ENCODE measurements at places on chromosomes 2 and 18.

- DNase-seq, result no peak
Observed at GRCh38 chr2:108399479-108399878, 21.7 kb downstream of the SULT1C4 start.

DNA sequence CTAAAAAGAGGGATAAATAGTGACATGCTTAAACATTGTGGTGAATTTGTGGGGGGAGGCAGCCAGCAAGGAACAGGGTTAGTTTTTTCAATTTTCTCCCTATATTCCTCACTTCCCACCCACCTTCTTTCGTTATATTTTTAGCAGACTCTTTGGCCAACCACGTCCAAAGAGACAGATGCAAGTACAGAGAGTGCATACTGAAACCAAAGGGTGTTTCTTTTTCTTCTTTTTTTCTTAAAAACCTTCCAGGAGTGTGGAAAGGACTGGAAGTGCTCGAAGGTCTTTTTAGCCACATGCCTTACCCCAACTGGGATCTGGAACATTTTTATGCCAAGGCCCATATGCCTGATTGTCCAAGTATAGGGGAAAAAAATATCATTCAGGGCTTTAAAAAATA is 59.0 kb downstream of the TNP1 start:
- DNase-seq, result no peak

- peak; percentile 77 for DNase-seq
Observed at GRCh38 chr2:134405611-134406081, 151.8 kb downstream of the MGAT5 start.

GRCh38 chr18:36534154-36534688 is 236.7 kb downstream of the FHOD3 start:
- DNase-seq, result no peak

DNA sequence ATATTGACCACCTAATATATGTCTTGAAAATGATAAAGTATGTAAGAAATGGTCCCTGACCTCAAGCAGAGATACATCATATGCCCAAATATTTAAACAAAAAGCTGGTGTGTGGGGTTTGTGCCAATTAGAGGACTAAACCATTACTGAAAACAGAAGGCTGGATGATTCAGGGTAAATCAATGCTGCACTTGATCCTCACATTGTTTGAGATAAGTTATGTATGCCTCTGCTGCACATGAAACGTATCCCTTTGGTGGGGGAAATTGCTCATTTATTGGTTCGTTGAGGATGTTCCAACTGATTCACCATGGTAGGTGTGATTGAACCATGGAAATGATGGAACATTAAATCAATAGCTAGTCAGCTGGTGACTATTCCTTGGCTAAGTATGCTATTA is 24.7 kb upstream of the DARS1 start:
- peak; percentile 75 for DNase-seq

GRCh38 chr2:31886700-31887099 is 124.1 kb downstream of the MEMO1 start:
- no peak for DNase-seq

- no peak for DNase-seq
Observed at GRCh38 chr2:192184349-192184748, 10.4 kb downstream of the TMEFF2 start.

GRCh38 chr18:35577045-35577848 is 4.3 kb upstream of the GALNT1 start:
- no peak for DNase-seq

- peak; percentile 30 for DNase-seq
Observed at GRCh38 chr2:43737855-43738254, 36.0 kb upstream of the DYNC2LI1 start.

DNA sequence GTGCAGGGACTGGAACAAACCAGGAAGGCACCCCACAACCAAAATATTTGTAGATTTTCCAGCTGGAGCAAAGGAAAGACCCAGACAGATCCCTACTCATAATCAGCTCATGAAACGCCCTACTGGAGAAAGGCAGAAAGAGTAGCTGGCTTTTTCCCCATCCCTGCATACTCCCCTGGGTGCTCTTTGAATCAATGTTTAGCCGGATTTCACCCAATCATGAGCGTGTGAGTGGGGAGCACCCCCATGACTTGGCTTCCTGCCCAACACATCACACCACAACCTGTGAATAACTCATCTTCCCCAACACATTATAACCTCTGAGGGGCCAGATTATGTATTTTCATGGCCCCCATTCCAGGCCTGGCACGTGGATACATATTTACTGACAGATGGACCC is 35.1 kb upstream of the SLC14A1 start:
- DNase-seq, result peak; percentile 59

- peak; percentile 37 for DNase-seq
Observed at GRCh38 chr2:287471-287885, 413 bp downstream of the ALKAL2 start.

GRCh38 chr18:51739044-51739666 is 541.7 kb upstream of the MEX3C start:
- DNase-seq, result no peak

DNA sequence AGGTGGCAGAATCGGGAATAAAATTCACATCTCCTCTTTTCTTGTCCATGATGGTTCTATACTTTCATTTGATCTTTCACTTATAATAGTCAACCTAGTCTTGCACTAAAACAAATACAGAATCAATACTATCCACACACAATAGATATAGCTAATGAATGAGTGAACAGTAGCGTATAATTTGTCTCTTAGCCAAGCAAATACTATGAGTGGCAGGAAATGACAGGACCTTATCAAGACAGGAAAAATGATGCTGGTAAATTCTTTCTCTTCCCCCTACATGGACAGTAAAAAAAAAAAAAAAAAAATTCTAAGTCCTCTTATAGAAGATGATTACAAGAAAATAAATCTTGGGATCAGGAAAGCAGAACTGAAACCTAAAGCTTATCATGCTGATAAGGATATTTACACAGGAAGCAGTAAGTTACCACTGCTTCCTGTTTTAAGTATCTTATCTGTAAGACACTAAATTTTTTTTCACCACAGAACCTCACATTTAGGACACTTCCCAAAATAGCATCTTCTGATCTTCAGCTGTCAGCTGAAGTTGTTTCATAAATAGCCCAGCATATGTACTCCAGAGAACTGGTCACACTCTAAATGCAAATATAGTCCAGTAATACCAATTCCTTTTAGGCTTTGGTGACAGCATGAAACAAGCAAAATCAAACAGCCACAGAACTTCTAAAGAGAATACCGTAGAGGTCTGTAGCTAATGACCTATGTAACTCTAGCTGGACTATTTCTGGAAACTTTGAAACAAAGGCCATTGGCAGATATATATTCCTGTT is 27.0 kb downstream of the IRS1 start:
- DNase-seq, result peak; percentile 45

DNA sequence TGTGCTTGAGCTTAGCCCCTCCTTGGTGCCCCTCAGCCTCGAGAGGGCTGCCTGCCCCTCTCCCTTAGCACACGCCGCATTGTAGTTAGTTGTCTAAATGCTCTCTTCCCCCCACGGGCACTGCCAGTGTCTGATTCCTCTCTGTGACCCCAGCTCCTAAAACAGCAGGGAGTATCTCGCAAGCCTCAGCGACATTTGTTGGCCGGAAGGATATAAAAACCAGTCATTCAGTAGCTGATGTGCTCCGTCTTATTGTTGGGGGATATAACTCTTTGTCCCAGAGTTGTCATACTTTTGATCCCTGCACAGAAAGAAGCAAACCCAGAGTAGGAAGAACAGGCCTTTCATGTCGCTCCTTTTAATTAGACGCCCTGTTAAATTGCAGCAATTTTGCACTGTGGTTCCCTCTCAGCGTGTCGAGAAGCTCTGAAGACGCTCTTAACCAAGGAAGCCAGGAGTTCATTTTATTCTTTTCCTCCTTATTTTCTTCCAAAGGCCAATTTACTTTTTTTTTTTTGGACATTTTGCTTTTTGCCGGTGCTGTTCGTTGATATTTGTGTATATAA is 201.8 kb downstream of the KLHL29 start:
- no peak for DNase-seq
